T-cell (primary cell): ENCODE measurements at places on chromosomes 16 and 17.

- no peak for DNase-seq
These were observed 80.1 kb downstream of the ABCC6 start for GRCh38 chr16:16143038-16143763.

GRCh38 chr16:23423496-23424049, 29.4 kb downstream of the COG7 start:
- DNase-seq = no peak

- DNase-seq = peak; percentile 68
These were observed 44.0 kb downstream of the PRAC1 start for GRCh38 chr17:48678141-48678971.

DNA sequence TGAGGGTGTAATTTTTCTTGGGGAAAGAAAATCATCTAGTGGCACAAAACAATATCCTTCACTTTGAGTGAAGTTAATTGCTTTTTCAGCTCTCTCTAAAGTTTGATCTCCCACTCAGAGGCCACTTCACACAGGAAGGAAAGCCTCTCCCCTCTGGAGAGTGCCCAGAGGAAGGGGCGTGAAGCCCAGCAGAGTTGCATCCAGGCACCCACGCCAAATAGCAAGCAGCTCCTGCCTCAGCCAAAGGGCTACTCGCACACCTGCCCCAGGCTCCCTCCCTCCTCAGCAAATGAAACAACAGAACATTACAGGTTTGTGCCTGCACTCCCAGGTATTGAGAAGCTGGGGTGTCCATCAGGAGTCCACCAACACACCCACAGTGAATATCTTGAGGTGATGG, 183.0 kb upstream of the RPL38 start:
- no peak for DNase-seq

DNA sequence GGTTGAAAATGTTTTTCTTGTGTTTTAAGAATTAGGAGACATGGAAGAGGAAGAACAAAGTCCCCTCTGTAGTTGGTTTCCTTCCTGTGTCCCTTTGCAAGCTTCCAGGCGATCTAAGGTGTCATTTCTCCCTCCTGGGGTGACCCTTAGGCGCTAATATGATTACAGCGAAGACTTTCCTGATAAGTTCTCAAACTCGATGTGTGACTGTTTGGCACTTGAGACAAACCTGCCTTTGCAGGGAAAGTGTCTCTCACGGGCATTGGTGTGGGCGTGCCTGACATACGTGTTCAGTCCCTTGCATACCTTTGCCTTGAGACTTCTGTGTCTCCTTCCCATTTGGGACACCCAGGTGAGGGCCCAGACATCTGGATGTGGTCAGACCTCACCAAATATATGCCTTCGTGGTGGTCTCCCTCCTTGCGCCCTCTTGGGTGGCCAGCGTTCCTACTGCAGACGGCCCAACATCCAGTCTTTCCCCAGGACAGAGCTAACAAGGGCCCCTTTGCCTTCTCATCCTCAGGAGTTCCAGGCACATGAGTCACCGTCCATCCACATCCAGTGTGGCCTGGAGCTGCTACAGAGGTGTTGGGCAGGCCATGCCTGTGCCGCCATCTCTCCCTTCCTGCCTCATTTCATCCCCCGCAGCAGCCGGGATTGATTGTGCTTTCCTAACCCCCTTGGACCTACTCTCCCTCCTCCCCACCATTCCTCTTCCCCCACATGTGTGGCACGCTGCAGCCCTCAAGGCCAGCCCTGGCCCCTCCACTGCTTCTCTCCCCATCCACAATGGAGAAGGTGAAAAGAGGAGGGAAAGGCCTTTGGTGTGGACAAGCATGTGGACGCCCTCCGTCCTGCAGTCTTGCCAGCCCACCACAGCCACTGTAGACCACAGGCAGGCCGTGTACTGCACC, 3.1 kb upstream of the JPT2 start:
- no peak for DNase-seq

GRCh38 chr17:45777388-45777787, 6.7 kb upstream of the CRHR1 start:
- no peak for DNase-seq

GRCh38 chr17:2302778-2303203, 794 bp downstream of the SMG6 start:
- DNase-seq = no peak

- DNase-seq = peak; percentile 3
These were observed 19.9 kb upstream of the GPATCH8 start for GRCh38 chr17:44522883-44523671.

DNA sequence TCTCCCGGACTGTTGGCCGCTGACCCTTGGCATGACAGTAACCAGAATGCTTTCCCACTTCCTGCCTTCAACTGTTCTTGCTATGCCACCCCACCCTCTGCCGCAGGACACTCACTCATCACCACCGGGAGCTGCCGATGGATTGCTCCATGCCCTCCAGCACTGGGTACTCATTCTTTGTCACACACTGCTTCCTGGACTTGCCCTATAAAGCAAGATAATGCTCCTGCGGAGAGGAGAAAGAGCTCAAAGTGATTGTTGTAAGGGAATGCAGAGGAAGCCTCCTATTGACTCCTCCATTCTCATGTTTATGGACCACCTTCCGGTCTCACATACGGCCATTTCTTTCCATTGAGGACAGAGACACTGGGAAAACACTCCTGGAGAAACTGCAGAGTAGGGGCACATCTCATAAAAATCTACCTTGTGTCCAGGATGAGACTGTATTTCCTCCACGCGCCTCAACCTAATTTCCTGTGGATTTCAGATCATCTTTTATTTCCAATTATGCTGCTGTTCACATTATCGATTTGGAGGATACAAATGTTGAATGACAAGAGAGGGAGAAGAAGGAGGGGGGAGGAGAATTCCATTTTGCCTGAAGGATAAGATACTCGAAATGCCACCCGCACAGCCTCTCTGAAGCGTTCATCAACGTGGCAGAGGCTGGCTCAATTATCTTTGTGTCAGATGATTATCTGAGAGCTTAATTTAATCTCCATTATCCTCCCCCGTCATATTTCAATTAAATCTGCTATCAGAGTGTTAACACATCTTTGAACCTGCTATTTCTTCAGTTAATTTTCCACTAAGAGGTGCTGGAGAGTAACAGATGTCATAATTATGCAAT, 486.1 kb upstream of the SALL1 start:
- no peak for DNase-seq

DNA sequence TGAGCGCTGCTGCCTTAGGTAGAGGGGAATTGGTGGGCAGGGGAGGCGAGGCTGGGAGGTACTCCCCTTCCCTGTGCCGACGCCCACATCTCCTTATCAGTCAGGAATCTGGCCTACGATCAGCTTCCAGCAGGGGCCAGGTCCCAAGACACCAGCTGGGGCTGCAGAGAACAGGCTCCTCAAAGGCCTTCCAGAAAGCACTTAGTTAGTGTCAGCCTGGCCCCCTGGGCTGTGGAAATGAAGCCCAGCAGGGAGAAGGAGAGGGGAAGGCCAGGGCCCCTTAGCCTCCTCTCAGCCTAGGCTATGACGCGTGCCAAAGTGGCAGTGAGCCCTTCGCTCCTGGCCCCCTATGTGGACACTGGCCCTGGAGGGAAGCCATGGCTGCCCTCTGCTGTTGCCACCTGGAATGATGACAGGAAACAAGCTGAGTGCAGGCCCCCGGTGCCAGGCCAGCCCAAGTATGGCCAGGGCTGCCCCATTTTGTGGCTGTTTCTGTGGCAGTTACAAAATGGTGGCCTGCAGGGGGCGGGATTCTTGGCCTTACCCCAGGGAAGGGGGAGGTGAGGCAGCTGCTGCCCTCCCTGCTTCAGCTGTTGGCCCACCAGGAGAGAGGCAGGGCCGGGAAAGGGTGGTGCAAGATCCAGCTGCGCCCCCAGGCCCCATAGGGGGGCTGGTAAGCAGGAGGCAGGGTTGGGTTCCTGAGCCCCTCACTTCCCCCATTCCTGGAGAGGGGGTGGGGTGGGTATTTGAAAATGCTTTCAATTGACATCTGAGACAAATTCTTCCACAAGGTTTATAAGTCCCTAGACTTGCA, 11.3 kb downstream of the TBX4 start:
- DNase-seq = no peak

DNA sequence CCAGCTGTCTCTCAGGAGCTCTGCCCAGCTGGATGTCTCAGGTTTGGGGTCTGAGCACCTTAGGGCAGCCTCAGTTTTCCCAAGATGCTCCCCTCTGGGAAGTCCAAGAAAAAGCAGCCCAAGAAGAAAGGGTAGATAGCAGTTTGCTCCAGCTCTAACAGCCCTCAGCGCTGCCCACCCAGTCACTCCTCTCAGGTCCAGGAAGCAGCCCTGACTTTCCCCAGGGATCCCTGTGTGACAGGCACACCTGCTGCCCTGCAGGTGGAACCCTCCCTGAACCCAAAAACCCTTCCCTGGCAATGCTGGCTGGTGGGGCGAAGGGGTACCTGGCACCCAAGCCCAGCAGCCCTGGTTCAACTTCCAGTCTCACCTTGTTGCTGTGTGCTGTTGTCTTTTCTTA, 48.1 kb downstream of the BEAN1 start:
- DNase-seq = no peak

DNA sequence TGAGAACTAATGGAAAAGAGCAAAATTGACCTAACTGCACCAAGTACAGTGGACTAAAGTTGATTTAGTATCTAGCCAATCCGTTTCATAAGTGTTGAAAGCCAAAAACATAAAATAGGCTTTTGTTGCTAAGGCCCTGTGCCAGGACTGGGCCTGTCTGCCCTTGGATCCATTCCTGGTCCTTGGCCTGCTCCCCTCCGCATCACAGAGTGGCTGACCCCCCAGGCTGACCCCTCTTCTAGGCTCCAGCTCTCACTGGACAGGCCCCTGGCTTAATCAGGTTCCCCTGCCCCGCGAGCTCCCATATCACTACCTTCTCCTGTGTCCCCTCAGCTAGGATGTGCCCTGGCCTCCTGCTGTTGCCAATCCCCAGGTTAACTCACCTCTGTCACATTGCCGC, 313.6 kb upstream of the MYOCD start:
- DNase-seq = no peak

GRCh38 chr16:48206594-48207242, 37.4 kb upstream of the LONP2 start:
- no peak for DNase-seq

DNA sequence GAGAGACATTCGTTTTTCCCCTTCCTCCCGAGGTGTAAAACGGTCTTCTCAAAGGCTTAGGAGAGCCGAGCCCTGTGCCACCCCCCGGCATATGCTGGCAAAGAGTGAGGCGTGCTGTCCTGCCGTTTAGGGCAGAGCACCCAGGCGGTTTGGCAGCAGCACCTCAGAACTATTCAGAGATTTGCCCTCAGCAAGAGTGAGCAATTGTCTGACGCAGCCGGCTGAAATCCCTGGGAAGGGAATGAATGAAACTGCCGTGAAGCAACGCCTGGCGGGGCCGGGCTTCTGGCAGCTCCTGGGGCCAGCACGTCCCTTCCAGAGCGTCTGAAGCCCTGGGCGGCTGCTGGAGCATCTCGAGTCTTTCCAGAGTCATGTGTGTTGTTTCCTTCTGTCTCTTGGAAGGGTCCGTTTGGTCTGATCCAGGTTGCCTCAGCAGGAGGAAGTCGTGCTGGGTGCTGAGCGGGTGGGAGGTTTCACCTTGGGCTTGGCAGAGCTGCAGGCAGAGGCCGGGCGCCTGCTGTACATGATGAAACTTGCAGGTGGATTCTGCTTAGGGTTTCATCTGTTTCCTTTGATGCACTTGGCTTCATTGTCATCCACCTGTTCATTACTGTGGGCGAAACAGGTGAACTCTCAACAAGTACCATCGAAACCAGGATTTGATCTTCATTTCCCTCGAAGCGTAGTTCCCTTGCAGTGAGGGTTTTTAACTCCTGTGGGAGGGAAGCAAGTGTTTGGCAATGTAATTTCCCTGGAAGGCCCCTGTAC, 35.4 kb downstream of the TBCD start:
- no peak for DNase-seq

GRCh38 chr17:78842881-78843565, 2.4 kb upstream of the USP36 start:
- peak; percentile 64 for DNase-seq

DNA sequence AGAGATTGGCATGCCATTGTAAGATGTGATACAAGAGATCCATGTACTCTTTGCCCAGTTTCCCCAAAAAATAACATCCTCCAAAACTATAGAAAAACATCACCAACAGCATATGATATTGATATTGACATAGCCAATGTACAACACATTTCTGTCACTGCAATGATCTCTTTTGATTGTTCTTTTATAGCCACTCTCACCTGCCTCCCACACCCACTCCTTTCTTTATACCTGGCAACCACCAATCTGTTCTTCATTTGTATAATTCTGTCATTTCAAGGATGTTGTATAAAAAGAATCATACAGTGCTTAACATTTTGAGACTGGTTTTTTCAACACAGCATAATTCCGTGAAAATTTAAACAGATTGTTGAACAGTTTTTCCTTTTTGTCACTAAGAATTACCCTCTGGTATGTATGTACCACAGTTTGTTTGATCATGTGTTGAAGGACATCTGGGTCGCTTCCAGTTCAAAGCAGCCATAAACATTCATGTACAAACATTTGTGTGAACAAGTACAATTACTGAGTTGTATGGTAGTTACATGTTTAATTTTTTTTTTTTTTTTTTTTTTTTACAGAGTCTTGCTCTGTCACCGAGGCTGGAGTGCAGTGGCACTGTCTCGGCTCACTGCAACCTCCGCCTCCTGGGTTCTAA, 9.9 kb downstream of the KRTAP9-1 start:
- DNase-seq = no peak

GRCh38 chr16:14232106-14232864, 161.2 kb downstream of the MRTFB start:
- no peak for DNase-seq

GRCh38 chr16:68319185-68319908, 8.5 kb downstream of the PRMT7 start:
- no peak for DNase-seq

GRCh38 chr17:36778448-36778847, 158.8 kb upstream of the LHX1 start:
- DNase-seq = no peak

DNA sequence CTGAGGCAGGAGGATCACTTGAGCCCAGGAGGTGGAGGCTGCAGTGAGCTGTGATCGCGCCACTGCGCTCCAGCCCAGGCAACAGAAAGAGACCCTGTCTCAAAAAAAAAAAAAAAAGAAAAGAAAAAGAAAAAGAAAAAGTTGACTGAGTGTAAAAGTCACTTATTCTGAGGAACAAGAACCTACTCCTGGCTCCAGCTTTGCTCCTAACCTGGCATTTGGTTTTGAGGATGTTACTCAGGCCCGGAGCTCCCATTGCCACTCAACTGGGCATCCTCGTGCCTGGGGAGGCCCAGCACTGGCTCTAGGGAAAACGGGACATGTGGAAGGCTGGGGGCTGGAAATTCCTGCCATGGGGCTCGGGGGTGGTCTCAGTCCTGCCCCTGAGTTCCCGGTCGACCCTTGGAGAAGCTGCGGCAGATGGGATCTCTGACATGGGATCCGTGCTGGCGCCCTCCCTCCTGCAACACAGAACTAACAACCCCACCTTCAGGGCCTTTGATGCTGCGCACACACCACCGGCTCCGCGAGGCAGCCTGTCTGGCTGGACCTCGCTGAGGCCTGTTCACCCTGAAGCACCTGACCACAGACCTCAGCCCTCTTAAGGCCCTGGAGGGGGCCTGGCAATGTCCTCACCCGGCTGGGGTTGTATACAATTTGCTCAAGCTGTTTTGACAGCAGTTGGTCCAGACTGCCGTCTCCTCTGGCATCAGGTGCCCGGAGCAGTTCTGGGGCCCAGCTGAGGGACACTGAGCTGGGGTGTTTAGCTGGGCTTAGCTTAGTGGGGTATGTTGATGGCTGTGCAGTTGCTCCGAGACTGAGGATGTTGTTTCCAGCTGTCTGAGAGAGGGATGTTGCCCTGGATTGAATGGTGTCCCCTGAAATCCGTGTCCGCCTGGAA, 12.3 kb downstream of the CD7 start:
- DNase-seq = no peak

GRCh38 chr16:85363427-85363826, 249.7 kb upstream of the GSE1 start:
- no peak for DNase-seq
